ENCODE measurements at places on chromosomes 3 and 15.

GRCh38 chr15:83207009-83207659 is 489 bp downstream of the HDGFL3 start:
- no peak for DNase-seq

- peak; percentile 16 for DNase-seq
These were observed 98.1 kb downstream of the ZPLD1 start for GRCh38 chr3:102532901-102533300.

DNA sequence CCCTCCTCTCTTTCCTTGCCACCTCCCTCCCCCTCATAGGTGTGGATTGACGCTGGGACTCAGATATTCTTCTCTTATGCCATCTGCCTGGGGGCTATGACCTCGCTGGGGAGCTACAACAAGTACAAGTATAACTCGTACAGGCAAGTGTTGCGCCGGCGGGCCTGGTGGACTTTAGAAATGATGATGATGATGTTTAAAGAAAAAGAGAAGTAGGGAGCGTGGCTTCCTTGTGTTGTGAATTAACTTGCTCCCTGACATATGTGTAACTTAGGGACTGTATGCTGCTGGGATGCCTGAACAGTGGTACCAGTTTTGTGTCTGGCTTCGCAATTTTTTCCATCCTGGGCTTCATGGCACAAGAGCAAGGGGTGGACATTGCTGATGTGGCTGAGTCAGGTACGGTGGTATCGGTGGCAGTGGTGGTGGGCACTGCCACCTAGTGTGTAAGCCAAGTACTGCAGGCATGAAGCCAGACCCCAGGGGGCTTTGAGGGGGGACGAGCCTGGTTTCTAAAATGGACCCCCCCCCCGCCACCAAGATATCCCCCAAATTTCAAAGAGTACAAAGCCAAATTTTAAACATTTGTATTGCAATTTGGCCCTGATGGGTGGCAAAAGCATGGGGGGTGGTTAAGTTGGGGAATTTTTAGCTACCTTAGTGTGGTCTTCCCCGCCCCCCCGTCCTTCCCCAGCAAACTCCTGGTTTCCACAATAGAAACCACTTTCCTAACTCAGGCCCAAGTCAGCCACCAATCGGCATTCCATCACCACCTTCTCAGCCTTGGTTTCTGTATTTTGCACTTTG is 65.6 kb downstream of the SLC6A6 start:
- DNase-seq: peak; percentile 55

GRCh38 chr3:32140943-32141342 is 34.5 kb downstream of the GPD1L start:
- DNase-seq: no peak

DNA sequence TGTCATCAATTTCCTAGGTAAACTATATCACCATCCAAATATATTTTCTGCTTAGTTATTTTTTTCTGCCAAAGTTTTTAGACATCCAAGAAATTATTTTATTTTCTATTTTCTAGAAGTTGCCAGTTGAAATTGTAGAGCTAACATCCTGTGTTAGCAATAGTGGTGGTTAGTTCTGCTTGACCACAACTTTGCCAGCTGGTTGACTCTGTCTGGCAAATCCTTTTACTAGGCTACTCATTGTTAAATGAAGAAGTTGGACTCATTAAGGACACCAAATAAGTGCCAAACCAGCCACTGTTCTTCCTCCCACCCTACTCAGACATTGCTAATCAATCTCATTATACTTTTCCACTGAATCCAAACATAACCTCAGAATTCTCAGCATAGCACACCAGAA is 15.4 kb upstream of the CRBN start:
- DNase-seq: no peak

DNA sequence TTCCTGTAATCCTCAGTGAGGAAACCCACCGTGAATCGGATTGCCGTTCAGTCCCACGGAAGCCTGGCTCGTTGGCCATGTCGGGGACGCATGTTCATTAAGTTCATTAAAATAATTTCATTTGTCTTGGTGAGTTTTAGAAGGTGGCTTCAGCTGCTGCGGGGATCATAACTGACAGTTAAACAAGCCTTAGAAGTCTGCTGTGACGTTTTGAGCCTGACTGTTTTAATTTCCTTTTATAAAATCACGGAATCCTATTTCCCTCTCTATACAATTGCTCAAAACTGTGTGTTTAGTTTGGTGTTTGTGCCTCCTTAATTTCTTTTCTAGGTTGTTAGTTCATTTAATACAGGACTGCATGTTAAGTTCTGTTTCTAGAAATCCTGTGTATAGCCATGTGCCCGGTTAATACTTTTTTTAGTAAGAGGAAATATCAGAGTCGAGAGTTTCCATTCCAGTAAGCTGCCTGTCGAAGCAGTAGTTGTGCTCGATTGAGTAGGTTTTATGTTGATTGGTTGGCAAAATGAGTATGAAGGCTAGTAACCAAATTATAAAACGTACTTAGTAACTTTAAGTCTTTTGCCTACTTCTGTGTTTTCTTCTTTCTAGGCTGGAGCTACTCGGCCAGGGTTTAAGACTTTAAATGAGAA is 705 bp downstream of the NIPA2 start:
- no peak for DNase-seq

- peak; percentile 73 for DNase-seq
These were observed 35.8 kb upstream of the CCDC80 start for GRCh38 chr3:112676659-112677234.

DNA sequence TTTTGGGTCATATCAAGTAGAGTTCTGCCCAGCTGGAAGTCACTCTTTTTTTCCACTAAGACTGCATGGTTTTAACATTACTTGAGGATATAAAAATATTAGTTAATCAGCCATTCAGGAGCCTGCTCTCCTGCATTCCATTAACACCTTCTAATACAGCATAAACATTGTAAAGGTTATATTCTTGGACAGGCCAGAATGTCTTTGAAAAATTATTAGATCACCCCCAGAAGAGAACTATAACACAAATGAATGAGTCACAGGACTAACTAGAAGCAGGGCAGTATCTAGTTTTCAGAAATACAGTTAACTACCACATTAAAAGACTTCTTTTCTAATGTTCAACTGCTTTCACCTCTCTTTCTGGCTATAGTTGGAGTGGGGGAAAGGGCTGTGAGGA is 80.9 kb downstream of the THBS1 start:
- no peak for DNase-seq

- DNase-seq: no peak
These were observed 37.3 kb downstream of the SMAD6 start for GRCh38 chr15:66739287-66739686.

GRCh38 chr3:181709537-181710279 is 2.0 kb upstream of the SOX2 start:
- DNase-seq: peak; percentile 51

DNA sequence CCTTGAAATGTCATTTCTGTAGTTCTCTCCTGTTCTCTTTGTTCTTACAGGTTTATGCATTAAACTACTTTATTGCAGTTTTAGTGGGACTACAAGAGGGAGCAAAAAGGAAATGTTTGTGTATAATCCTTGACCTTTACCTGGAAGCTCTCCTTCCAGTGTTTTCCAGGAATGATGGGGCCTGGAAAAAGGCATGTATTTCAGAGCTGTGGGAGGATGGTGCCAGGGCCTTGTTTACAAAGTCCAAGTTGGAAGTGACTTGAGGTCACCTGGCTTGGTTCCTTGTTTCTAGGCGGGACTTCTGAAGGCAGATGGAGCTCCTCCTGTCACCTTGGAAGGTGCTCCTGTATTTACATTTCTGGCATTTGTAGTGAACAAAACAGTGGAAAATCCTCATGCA is 15.1 kb downstream of the ACVR2B start:
- DNase-seq: no peak

GRCh38 chr3:48464713-48465221 is 18.2 kb downstream of the ATRIP start:
- DNase-seq: no peak

- DNase-seq: no peak
These were observed 6.2 kb upstream of the OXTR start for GRCh38 chr3:8775602-8776001.

DNA sequence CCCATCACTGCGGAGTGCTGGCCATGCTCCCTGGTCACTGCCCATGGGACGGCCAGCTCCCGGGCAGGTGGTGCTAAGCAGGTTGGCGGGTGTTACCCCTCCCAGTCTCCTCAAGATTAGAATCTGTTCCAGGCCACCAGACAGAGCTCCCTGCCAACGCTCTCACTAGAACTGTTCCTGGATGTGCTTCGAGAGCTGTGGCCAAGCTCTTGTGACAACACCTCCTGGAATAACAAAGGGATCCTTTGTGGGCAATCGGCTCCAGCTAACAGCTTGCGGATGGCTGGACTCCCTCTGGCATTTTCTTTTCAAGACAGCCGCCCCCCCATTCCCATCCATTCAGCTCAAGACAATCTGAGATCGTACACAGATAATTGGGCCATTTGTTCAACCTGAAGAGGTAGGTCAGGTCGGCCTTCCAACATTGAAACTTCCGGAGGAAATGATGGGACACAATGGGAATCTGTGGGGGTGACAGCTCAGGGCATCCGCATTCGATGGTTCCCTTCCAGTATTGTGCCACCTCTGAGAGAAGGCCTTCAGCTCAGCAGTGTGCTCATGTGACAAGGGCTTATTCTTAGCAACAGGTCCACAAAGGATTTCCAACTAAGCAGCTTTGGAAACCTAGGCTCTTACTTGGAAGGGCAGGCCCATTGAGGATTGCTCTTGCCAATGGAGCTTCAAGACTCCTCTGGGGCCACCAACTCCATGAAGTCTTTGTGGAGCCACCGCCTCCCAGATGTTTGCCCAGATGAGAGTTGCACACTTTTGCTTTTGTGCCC is 11.6 kb upstream of the EPHB3 start:
- DNase-seq: no peak

- DNase-seq: no peak
These were observed 32.9 kb upstream of the MTMR10 start for GRCh38 chr15:31024330-31024729.

DNA sequence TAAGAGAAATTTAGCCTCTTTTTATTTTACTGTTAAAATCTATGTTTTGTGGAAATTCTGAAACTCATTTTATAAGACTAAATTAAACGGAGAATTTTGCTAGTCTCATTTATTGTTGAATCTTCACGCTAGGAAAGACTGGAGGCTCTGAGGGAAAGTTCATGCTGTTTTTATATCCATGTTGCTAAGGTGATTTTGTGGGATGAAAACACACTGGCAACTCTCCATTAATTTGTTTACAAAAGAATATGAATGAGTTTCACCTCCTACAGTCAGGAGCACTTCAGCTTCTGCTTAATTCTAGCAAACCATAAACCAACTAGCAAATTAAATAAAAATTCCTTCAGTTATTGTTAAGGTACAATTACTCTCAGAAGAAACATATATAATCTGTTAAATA is 195.4 kb downstream of the RAP2B start:
- no peak for DNase-seq
